ENCODE measurements at places on chromosomes 1 and 21.
A peak's percentile ranks its signal among the peaks of the same experiment; 100 is the strongest.

DNA sequence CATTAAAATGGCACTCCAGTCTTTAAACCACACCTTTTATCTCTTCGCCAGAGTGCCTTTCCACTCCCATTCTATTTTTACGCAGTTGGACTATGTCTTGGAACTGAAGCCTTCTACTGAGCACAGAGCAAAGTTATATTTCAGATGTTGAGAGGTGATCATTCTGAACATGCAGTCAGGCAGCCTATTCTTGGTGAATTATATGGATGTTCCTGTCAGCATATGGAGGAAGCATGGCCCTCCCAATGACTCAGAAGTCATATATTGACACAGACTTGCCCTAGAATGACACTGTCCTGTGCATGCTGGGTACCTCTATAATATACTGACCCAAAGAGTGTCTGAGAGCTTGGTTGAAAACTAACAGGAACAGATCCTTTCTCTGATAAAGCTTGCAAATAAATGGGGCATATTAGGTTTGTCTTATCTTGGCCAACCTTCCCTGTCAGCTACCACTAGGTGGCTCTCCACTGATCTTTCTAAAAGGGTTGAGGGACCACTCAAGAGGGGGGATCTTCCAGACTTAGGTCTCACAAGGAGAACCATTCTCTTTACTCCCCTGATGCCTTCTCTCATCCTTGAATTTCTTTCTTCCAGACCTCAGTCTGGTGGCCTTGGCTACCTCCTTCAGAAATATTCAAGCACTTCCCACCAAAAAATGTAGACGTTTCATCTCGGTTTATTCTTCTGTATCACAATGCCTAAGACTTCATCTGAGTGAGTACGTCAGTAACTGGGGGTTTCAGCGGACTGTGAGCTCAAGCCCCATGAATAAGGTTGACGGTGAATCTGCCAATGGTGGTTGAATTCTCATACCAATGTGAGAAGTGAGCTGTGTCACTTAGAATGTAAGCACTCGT, 11.8 kb upstream of the ALG14 start:
- DNase-seq, result peak; percentile 32

GRCh38 chr1:177600321-177600720, 369.5 kb downstream of the SEC16B start:
- DNase-seq, result no peak

DNA sequence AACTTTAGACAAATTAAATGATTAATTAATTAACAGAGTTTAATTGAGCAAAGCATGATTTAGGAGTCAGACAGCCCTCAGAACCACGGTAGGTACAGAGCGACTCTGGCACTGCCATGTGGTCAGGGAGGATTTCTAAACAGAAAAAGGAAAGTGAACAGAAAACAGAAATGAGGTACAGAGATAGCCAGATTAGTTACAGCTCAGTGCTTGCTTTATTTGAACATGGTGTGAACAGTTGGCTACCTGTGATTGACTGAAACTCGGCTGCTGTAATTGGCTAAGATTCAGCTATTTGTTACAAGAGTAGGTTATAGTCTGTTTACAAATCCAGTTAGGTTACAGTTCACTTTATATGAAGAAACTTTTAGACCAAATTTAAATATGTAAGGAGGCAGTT, 163.0 kb upstream of the TNR start:
- DNase-seq, result no peak

GRCh38 chr1:47993416-47993740, 3.8 kb downstream of the TRABD2B start:
- no peak for DNase-seq

DNA sequence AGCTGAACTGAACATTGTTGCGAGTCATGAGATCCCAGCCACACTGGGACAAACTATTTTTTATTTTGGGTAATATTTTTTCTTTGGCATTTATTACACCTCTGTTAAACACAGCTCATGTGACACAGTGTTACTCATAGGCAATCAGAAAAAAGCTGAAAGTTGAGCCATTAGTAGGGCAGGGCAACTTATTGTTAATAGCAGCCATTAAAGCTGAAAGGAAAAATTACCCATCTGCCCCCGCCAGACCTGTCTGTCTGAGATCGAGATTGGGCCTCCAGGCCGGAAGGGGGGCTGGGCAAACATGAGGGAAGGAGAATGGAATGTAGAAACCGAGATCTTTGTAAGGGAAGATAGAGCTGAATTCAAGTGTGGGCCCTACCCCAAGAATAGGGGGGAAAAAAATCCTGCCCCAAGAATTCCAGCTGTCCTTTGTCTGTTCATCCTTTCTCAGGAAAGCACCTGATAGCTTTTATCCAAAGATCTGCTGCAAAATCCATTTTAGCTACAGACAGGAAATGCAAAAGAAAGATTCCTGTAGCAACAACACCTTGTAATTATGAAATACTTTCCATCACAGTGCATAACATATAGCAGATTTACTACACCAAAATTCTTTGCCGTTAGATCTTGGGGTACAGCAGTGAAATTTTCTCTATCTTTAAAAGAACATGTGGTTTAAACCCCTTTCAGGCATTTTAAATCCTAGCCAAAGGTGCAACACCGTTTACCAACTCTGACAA, 212.8 kb downstream of the PBX1 start:
- DNase-seq, result no peak

DNA sequence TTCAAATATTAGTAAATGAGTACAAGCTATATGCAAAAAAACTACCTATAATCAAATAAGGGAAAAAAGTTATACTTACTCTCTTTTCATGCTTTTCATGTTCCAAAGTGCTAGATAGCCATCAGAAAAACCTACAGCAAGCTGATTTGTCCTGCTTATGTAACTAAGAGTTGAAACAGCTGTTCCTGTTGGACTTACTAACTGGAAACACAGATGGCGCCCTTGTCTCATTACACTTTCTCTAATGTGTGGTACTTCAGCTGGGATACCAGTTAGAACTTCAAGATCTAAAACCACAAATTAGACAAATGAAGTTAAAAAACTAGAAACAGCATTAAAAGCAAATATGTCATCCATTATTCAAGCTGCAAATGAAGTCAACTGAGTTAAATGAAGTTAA, 24.3 kb downstream of the AHCTF1 start:
- peak; percentile 60 for DNase-seq

GRCh38 chr1:5836776-5837440, 155.3 kb downstream of the NPHP4 start:
- DNase-seq, result no peak

DNA sequence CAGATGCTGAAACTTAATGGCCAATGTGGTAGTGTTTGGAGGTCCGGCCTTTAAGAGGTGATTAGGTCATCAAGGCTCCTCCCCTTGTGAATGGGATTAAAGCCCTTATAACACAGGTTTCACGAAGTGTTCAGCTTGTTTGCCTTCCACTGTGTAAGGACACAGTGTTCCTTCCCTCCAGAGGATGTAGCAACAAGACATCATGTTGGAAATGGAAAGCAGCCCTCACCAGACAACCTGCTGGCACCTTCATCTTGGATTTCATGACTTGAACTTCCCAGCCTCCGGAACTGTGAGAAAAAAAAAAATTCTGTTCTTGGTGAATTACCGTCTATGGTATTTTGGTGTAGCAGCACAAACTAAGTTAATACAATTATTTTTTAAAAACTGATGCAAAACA, 613.8 kb downstream of the KIF26B start:
- no peak for DNase-seq

DNA sequence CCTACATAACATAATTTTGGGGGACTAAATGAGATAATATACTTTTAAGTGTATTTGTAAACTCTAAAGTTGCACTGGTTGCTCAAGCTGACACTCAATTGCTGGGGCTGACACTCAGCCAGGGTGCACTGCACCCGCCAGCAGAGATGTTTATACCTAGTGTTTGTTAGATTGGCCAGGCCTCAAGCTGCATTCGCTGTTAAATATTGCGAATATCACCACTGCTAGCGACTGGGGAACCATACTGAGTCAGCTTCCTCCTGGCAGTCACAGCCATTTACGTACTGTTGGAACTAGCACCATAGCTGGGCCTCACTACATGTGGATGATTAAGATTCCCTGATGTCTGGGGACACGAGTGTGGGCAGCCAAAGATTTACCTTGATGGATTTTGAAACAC, 12.7 kb upstream of the RWDD3 start:
- no peak for DNase-seq

- no peak for DNase-seq
Observed at GRCh38 chr1:172482044-172482443, 38.2 kb upstream of the PIGC start.

GRCh38 chr21:46650476-46651098, 15.1 kb downstream of the PRMT2 start:
- DNase-seq, result no peak

- DNase-seq, result no peak
Observed at GRCh38 chr1:170634824-170635410, 29.0 kb upstream of the PRRX1 start.
